ENCODE measurements at places on chromosomes 6 and 20.

- DNase-seq: no peak
Measured at GRCh38 chr6:49951926-49952325, 12.0 kb downstream of the DEFB114 start.

- no peak for DNase-seq
Measured at GRCh38 chr20:33575282-33575681, 85.4 kb downstream of the CBFA2T2 start.

GRCh38 chr6:135440087-135440792 is 57.3 kb downstream of the AHI1 start:
- DNase-seq: peak; percentile 15

- no peak for DNase-seq
Measured at GRCh38 chr20:58256842-58257241, 28.4 kb upstream of the ANKRD60 start.

DNA sequence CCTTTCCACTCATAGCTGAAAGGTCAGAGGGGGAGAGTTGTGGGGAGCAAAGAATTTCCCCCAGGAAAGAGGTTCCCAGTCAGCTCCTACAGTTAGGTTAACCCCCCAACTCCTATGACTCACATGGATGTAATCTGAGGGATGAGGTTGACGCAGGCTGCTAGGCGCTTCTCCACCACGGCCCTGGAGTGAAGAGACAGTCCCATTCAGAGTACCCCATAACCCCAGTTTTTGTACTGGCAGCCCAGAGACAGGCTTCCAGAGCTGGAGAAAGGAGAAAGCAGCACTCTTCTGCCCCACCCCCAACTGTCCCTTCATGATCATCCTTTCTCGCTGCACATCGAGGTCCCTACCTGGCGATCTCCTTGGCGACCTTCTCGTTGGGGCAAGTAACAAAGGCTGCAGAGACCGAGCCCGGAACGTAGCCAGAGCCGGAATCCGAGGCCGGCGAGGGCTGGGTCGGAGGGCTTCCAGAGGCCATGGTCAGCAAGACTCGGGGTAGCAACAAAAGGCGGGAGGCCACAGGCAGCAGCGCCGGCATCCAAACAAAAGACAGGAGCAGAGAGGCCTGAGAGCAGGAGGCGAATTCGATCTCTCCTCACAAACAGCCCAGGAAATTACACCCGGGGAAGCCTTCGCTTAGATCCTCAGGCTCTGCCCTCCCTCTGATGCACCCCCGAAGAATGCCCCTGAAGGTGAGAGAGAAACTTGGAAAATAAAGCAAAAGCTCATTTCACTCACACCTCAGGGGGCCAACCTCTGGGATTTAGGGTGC is 592 bp downstream of the CUTA start:
- no peak for DNase-seq

All from GM13977 (cell line).